ENCODE measurements at places on chromosomes 6 and 20. TPM values are rescaled to one million over a fixed set of nuclear protein-coding genes. Genes with fewer than 3 reads are reported as not detected.

DNA sequence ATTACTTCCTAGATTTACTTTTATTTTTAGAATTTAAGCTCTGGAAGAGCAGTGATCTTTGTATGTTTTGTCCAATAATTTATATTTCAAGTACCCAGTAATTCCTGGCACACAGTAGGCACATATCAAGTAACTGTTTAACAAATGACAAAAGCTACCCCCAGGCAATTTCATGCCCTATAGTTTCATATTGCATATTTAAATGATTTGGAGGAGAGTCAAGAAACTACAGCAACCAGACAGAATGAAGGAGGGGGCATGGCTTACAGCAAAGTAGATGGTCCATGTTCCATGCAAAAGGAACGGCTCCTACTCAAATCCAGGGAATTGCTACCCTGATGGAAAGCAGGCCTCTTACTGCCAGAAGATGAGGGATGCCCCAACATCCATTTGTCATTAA lies 113.5 kb downstream of the ARHGAP18 start:
- no peak for DNase-seq

DNA sequence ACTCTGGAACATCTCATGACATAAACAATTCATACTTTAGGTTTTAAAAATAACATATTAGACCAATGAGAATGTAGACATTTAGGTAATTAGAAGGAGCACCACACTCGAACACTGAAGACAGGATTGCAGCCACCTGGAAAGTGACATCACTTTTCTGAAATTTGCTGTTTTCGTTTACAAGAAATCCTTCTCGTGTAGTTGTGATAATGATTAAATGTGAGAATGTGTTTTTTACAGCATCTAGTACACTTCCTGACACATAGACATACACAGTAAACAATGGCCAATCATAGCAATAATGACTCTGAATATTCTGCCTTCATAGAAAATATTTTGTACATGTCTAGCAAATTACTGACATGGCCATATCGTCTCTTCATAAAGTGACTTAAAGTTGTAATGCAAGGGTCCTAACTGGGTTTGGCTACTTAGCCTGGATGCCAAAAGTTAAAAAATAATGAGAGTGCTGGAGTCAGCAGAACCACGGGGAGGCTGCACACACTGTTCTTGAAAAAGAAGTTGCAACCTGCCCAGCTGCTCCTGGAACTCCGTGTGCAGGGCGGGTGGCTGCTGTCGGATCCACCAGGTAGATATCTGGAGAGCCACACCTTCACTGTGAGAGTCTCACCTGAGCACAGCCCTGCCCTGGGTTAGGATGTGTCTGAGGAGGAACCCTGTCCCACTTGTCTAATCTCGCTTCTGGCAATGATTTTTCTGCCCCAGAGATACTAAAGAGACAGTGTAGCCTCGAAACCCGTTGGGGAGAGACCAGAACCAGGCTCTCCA lies 212.9 kb downstream of the QKI start:
- no peak for DNase-seq

Gene GPSM3
- 1.7 TPM for total RNA-seq

Gene PTPRK
- total RNA-seq, result 9.6 TPM

- no peak for DNase-seq
These were observed 12.2 kb downstream of the TTBK1 start for GRCh38 chr6:43255408-43256054.

DNA sequence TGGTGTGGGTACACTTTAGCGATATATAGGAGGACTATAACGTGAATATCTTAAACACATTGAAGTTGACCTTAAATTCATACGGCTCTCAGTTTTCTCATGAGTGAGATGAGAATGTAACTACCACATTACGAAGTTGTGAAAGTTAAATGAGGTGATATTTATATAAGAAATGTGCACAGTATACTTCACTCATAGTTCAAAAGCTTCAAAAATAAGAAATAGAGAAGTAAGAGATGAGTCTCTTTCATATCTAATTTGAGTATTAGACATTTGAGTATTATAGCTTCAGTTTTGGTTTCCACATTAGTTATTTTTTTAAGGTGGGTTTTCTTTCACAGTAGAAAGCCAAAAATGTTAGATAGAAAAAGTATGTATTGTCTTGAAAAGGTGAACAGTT lies 183.3 kb downstream of the NKAIN2 start:
- no peak for DNase-seq

DNA sequence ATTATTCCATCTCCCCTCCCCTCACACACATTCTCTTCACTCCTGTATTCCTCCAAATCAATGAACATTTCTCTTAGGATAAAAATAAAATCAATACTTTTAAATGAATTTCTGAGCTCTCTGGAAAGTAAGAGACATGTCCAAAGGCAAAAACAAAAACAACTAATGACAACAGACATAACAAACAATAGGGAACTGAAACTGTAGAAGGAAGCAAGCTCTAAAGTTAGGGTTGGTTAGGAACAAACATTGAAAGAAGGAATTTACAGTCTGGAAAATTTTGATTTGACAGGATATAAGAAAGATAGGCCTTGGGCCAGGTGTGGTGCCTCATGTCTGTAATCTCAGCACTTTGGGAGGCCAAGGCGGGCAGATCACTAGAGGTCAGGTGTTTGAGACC lies 17.5 kb upstream of the MYCT1 start:
- no peak for DNase-seq

- DNase-seq, result no peak
These were observed 373.8 kb downstream of the GJA1 start for GRCh38 chr6:121809211-121809610.

Gene CST1
- total RNA-seq, result not detected

DNA sequence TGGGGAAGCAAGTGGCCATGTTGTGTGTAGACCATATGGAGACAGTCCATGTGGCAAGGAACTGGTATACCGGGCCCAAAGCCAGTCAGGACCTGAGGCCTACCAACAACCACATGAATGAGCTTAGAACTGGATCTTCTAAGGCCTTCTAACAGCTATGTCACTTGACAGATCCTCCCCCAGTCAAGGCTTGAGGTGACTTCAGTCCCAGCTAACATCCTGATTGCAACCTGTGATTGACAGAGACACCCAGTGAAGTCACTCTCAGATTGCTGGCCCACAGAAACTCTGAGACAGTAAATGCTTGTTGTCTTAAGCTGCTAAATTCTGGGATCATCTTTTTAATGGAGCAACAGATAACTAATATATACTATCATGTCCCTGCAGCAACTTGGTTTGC lies 32.9 kb downstream of the AHI1 start:
- no peak for DNase-seq

GRCh38 chr6:5339786-5340185 lies 78.5 kb downstream of the FARS2 start:
- DNase-seq, result no peak

DNA sequence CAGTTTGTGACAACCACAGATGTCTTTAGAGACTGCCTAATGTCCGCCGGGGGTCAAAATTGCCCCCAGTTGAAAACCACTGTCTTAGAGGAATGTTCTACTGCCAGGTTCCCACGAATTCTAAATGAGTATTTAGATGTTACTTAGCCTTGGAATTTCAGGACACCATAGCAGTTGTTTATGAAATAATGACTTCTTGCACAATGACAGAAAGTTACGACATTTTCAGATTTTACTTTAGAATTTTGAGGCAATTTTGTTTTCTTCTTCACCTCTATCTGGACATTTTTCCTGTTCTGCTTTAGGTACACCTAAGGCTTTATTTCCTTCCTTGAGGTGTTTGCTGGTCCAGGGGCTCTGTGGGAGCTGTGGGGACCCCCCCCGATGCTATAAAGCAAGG lies 83.4 kb downstream of the CCDC170 start:
- DNase-seq, result no peak

GRCh38 chr20:9739991-9740390 lies 98.9 kb downstream of the PAK5 start:
- no peak for DNase-seq

GRCh38 chr6:84314377-84314898 lies 87.0 kb upstream of the CEP162 start:
- DNase-seq, result no peak

Gene TXLNB
- total RNA-seq, result 170 TPM

- no peak for DNase-seq
These were observed 14.6 kb upstream of the TOX2 start for GRCh38 chr20:43900121-43900466.

Gene NOX3
- not detected for total RNA-seq

GRCh38 chr6:30020626-30021025 lies 40.4 kb upstream of the POLR1H start:
- no peak for DNase-seq

- peak; percentile 94 for DNase-seq
These were observed at the start of gene WASF1 for GRCh38 chr6:110179406-110180227. TSS of gene WASF1 (minus strand) at chr6:110179670. CDS start at chr6:110127601, 52,069 bp downstream.

- DNase-seq, result no peak
These were observed 22.9 kb upstream of the NOL4L start for GRCh38 chr20:32607727-32608663.

- peak; percentile 34 for DNase-seq
These were observed 84.9 kb upstream of the TGM3 start for GRCh38 chr20:2210646-2211552.

DNA sequence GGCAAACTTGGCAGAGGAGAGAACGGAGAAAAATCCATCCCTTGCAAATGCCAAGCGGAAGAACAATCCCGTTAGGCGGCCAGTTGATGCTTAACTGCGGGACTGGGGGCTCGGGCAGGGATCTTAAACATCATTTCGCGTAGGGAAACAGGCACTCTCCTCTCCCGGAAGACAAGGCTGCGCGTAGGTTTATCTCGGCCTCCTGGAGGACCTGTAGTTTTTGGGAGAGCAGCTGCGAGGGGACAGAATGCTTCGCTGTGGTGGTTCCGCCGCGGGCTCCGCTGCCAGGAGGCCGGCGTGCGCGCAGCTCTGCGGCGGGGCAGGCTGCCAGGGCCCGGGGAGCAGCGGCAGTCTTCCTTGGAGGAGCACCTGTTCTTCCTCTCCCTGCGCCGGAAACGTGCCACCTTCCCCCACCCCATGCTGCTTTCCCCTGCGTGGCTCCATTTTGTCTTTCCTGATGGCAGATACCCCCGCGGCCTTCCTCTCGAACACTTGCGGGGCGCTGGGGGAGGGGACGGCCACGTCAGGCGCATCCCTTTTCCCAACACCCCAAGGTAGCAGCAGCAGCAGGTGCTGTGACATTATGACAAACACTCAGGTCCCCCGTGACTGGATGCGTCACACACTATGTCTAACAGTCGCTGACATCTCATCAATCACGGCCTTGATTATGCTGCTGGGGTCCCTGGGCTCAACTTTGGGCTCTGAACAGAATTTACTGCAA lies 230.7 kb upstream of the BTBD3 start:
- peak; percentile 51 for DNase-seq

DNA sequence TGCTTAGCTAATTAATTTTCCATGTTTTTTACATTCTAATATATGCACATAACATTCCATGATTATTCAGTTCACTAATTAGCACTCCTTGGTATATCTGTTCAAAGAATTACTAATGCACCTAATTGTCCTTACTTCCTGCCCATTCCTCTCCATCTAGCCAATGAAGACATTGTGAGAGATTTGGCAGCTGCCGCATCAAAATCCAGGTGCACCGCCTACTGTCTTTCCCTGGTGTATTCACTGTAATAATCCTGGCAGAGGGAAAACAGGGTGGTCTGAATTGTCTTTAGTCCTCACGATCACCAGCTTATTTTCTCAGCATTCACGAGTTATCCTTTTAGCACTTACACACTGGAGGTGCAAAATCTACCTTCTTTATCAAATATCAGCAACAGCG lies 61.0 kb upstream of the SCGN start:
- DNase-seq, result no peak

Gene KCNK16
- not detected for total RNA-seq

GRCh38 chr6:166540631-166541331 lies 45.7 kb downstream of the RAMACL start:
- no peak for DNase-seq

DNA sequence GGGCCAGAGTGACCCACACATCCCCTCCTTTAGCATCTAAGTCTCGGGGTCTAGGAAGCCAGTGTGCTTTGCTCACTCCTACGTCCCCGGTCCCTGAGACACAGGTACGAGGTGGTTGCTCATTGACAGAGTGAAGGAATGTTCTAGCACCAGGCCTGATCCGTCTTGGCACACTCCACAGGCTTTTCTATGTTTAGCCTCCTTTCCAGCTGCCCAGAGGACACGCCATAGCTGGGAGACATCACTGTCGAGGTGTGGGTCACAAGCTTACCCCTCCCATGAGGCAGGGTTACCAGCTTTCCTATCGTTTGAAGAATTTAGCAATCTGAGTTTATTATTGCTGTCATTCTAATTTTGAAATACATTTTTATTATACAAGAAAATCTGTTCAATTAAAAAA lies 30.4 kb upstream of the IER3 start:
- DNase-seq, result peak; percentile 66

Gene ADAM33
- 3.3 TPM for total RNA-seq

- DNase-seq, result no peak
These were observed 144.1 kb downstream of the MTHFD1L start for GRCh38 chr6:151009576-151009975.

GRCh38 chr6:91864911-91865310 lies 1278.0 kb upstream of the MAP3K7 start:
- DNase-seq, result no peak

DNA sequence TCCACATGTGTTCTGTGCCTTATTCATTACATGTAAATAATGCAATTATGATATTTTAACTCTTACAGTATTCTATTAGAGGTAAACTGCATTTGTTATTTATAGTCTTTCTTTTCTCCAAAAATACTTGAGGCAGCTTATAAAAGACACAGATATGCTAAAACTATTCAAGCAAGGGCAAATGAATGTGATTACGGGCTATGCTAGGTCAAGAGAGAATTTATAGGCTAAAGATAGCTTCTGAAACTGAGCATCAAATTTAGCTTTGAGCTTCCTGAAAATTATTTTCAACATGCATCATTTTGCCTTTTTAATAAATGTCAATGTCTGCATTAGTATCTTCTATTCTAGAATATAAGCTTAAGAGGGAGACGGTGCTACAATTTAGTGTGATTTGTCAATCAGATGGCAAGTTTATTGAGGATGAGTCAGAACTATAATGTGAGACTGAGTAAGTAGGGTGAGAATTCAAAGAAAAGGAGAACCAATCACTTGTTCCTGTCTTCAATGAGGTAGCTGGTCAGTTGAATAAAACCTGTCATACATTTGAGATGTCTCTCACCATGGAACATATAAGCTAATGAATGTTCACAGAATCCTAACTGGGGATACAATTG lies 669.4 kb upstream of the CITED2 start:
- no peak for DNase-seq

GRCh38 chr6:13494137-13494536 lies 6.7 kb upstream of the GFOD1 start:
- DNase-seq, result no peak

DNA sequence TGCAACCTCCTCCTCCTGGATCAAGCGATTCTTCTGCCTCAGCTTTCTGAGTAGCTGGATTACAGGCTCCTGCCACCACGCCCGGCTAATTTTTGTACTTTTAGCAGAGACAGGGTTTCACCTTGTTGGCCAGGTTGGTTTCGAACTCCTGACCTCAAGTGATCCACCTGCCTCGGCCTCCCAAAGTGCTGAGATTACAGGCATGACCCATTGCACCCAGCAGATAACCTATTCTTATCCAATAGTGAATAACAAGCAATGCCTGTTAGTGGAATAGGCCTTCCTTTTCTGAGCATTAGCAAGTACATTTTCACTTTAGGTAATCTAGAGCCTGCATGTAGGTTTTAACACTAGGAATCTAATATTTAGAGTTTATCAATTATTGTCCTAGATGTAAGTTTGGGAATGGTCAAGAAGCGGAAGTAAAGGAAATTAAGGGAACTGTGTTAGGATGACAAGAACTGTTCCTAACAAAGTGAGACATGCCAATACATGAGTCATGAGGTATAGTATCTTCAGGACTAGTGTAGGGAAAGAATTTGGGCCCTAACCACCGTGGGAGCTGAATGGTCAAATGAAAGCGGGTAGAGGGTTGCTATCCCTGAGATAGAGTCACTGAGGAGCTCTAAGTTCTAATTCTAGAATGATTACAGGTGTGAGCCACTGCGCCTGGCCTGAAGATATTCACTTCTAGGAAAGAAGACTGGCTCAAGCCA lies 15.0 kb downstream of the BLTP3A start:
- no peak for DNase-seq

Gene ADGRF5
- 23.6 TPM for total RNA-seq

All from psoas muscle (tissue), 8 donors.